ENCODE measurements at places on chromosomes 2 and 18.
A peak's percentile ranks its signal among the peaks of the same experiment; 100 is the strongest.

DNA sequence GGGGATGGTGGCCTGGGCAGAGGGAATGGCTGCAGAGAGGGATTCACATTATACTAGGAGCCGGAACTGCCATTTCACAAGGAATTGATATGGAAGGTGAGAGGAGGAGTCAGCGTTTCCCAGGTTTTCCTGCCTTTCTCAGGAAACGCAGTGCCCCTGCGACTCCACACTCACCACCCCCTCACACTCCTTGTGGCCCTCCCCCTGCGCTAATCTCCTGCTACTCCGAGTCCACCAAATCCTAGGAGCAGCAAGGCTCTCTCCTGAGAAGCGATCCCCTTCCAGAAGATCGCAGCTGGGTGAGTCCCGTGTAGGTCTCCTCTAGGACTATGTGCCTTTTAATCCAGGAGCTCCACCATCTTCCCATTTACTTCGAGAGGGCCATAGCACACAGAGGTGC lies 140.6 kb downstream of the VAPA start:
- DNase-seq, result no peak

- no peak for DNase-seq
Measured at GRCh38 chr18:8328126-8328525, 281.1 kb upstream of the RAB12 start.

- DNase-seq, result no peak
Measured at GRCh38 chr2:16160281-16161084, 220.1 kb downstream of the MYCN start.

DNA sequence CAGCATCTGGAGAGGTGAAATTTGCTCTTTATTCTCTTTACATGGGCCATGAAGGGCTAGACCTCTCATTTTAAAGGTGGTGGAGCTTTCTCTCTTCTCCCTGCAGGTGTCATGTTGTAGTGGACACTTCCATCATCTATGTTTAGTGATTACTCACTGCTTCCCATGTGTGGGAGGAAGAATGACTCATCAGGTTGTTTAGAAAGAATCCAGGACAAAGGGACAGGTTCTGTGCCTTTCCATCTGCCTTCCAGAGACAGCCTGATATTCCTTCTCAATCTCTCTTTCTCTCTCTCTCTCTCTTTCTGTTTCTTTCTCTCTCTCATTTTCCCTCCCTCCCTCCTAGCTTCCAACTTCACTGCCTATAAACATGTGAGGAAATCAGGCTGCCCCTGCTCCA lies 38.7 kb downstream of the SCG2 start:
- DNase-seq, result no peak

GRCh38 chr2:151238527-151239487 lies 22.9 kb downstream of the RBM43 start:
- peak; percentile 36 for DNase-seq

GRCh38 chr2:170362313-170362870 lies 184.4 kb downstream of the MYO3B start:
- no peak for DNase-seq

DNA sequence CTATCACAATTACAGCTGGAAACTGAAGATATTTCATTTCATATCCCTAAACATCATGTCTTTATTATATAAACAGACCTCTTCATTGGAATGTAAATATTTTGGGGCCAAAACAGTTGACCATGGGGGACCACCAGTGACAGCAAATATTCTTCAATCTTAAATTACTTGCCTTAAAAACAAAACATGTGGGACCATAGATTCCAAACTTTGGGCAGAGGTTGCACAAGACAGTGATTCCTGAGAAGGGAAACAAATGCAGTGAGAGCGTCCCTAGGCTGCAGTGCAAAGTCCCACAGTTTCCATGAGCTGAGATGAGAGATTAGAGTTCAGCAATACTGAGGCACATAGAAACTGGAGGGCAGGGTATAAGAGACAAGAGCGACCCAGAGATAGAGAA lies 818.9 kb downstream of the CBLN2 start:
- DNase-seq, result no peak

DNA sequence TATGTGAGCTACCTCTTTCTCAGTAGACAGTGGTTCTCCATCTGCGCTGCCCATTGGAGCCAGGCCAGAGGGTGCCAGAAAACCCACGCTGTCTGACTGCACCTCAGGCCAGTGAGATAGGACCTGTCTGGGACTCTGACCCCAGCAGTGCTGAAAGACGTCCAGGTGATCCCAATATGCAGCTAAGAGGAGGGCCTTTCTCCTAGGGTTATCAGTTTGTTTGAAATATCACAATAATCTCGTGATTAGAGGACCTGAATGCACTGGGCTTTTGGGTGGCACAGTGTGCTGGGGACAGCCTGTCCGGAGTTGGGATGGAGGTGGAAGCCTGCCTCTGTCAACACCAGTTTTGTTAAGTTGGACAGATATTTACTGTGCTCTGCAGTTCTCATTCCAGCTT lies 216.3 kb downstream of the LDLRAD4 start:
- no peak for DNase-seq

DNA sequence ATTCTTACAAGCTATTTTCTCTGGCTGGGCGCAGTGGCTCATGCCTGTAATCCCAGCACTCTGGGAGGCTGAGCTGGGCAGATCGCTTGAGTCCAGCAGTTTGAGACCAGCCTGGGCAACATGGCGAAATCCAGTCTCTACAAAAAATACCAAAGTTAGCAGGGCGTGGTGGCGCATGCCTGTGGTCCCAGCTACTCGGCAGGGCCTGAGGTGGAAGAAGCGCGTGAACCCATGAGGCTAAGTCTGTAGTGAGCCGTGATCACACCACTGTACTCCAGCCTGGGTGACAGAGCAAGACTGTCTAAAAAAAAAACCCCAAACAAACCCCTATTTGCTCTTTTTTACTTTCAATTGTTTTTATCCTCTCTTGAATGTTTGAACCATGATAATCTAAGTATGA lies 37.0 kb downstream of the PPP4R1 start:
- no peak for DNase-seq

GRCh38 chr18:3139406-3139805 lies 80.4 kb downstream of the MYOM1 start:
- DNase-seq, result no peak

DNA sequence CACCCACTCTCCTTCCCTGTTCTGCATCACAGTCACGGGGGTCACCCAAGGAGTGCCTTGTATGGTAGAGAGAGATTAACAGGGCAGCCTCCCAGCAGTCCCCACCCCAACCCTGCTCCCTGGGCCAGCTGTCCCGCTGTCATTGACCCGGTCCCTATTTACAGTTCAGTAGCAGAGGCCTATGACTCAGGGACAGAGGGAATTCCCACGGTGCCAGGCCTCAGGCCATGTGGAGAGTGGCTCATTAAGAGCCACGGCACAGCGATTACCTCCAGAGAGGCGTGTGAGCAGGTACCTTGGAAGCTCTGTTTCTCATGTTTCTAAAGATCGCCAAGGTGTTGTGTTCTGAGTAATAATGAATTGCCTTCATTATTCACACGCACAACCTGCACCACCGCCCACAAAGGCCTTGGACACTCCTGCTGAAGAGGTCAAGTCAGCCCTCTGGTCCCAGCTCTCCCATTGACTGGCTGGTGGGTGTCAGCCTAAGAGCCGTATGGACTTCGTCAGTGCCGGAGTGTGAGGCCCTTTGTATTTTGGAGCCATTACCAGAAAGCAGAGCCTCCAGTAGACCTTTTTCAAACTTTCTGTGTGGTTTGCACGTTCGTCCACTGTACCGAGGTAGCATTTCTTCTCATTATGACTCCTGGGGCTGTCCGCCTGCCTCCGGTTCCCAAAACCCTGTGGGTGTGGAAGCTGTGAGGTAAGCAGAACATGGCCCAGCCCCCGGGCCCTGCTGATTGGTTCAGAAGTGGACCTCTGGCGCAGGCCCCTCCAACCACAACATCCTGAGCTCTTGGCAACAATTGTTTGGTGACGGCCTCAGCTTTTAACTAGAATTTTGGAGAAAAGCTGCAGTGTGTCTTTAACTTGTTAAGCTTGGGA lies 47.0 kb downstream of the SERTAD2 start:
- peak; percentile 90 for DNase-seq

- no peak for DNase-seq
Measured at GRCh38 chr2:23564615-23564960, 179.6 kb downstream of the KLHL29 start.

GRCh38 chr18:66523219-66523991 lies 80.5 kb downstream of the CDH19 start:
- no peak for DNase-seq

DNA sequence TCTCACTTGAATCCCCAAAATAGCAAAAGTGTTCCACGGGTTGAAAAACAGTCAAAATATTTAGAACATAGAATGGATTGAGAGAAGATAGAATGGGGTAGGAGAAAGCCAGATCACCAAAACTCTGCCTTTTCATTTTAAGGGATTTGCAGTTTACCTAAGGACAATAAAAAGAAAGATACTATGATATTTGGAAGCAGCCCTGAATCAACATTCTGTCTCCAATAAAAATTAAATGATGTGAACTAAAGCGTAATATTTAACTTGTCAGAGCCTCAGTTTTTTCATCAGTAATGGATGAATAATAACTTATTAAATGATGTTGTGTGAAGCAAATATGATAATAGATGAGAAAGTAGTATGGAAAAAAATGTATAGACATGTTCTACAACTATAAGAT lies 100.2 kb upstream of the REG3G start:
- no peak for DNase-seq

DNA sequence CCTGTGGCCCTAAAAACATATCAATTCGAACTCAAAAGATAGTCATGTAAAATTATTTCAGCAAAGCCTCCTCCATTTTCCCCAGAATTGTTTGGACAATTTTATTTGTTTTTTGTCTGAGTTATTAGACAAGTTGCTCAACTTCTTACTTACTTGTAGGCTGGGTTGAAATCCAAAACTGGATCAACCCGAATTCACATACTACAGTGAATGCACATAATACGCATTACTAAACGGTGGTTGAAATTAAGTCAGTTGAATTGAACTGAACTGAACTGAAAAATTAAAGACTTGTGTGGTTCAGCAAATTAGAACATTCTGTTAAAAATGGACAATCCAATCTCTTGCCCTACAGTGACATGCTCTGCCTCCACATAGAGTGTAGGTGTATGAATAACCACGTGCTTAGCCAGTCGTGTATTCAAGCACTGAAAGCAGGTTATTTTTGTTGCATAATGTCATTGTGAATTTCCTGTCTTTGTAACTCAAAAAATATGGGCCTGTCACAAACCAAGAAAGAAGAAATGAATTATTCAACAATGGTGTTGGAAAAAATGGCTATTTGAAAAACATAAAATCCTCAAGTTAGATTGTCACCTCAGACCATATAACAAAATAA lies 441.0 kb downstream of the TXNL1 start:
- DNase-seq, result no peak

DNA sequence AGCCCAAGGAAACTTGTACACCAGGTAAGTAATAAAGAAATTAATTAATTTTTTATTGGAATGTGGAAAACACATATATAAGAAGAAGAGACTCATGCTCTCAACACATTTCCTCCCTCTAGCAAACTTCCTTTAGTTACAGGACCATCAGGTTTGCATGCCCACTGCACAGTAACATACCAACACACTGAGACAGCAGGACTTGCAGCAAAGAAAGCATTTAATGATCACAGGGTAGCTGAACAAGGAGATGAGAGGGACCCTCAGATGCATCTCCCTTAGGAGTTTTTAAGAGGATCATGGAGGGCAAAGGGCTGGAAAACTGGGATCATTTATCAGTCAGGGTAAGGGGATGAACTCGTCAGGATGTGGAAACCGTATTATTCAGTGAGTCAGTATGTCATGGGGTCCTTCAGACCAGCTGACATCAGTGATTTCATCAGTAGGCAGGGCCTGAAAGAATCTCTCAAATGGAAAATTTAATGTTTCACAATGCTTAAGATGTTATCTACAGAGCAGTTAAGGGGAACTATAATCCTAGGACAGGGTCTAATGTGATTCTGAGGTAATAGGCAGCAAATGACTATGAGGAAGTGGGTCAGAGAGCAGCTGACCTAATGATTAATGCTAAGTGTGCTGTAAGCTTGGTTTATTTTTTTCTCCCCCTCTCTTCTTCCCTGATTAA lies 193.8 kb upstream of the RND3 start:
- DNase-seq, result no peak

DNA sequence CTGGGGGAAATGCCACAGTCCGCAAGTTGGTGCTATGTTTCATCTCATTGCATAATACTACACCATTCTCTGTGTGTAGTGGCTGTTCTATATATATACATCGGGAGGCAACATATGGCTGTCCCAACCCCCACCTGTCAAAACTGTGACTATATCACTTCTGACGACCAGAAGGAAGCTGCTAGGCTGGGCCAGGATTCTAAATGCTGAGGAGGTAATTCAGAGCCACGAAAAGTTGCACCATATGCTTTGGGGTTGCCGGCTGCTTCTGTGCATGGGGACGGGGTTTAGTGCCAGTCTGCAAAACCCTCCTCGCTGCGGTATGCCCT lies 117.3 kb downstream of the MSH2 start:
- DNase-seq, result no peak

GRCh38 chr2:58503918-58504317 lies 262.8 kb upstream of the FANCL start:
- DNase-seq, result no peak

Measured in activated T-cell treated with anti-CD3 and anti-CD28 coated beads, Interleukin-2, amount 50 U/mL, for 48 hours (primary cell).